ENCODE measurements at places on chromosomes 1 and 21. TPM values are rescaled to one million over a fixed set of nuclear protein-coding genes. Genes with fewer than 3 reads are reported as not detected.

DNA sequence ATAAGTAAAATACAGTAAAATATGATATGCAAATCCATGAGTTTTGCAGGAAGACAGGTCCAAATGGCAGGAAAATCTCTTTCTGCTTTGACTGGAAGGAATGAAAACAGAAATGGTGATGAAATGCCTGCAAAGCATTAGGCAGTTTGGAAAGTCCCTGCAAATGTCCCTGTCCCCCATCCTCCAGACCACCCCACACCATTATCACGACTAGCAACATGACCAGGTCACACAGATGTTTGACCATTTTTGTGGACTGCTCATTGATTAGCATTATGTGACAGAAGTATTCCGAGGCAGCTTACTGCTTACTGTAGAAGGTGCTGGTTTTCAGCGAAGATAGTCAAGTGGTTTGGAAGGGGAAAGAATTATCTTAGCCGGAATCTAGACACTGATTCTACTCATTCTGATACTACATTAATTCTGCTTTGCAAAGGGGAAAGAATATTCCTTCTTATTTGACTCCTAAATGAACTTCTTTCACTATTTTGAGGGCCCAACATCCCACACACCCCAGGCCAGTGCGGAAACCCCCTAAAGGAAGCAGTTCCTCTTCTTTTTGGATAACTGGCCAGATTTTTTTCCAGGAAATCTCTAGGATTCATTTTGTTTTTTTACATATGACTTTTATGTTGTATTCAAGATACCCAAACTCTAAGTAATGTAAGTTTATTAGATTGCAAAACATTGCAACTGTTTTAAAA is 9.5 kb upstream of the CR2 start:
- DNase-seq = no peak

GRCh38 chr1:183598386-183598785 is 8.1 kb upstream of the NCF2 start:
- no peak for DNase-seq

GRCh38 chr1:234961456-234962339 is 166.9 kb downstream of the TOMM20 start:
- DNase-seq = no peak

DNA sequence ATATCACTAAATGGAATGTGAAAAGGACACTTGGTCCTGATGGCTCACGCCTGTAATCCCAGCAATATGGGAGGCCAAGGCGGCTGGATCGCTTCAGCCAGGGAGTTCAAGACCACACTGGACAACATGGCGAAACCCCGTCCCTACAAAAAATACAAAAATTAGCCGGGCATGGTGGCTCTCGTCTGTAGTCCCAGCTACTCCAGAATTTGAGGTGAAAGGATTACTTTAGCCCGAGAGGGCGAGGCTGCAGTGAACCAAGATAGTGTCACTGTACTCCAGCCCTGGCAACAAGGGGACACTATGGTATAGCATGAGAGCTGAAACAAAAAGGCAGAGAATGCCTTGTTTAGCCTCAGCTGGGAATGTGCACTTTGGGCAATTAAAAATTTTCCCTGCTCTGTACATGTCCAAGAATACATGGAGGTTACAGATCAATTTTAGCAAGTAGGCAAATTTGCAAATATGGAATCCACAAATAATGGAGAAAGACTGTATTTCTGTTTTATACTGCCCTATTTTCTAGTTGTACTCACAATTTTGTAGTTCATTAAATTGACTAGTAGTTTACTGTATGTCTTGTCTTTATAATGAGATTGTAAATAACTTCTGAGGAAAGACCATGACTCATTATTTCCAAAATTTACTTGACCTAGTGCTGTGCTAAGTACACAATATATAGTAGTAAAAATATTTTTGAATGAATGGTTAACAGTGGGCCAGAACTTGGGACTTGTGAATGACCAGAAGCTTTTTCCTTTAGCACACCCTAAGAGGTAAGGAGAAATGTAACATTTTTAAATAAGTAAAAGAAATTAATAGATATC is 2.0 kb upstream of the ANGEL2 start:
- no peak for DNase-seq

GRCh38 chr1:245997471-245998258 is 509.4 kb downstream of the SMYD3 start:
- DNase-seq = no peak

DNA sequence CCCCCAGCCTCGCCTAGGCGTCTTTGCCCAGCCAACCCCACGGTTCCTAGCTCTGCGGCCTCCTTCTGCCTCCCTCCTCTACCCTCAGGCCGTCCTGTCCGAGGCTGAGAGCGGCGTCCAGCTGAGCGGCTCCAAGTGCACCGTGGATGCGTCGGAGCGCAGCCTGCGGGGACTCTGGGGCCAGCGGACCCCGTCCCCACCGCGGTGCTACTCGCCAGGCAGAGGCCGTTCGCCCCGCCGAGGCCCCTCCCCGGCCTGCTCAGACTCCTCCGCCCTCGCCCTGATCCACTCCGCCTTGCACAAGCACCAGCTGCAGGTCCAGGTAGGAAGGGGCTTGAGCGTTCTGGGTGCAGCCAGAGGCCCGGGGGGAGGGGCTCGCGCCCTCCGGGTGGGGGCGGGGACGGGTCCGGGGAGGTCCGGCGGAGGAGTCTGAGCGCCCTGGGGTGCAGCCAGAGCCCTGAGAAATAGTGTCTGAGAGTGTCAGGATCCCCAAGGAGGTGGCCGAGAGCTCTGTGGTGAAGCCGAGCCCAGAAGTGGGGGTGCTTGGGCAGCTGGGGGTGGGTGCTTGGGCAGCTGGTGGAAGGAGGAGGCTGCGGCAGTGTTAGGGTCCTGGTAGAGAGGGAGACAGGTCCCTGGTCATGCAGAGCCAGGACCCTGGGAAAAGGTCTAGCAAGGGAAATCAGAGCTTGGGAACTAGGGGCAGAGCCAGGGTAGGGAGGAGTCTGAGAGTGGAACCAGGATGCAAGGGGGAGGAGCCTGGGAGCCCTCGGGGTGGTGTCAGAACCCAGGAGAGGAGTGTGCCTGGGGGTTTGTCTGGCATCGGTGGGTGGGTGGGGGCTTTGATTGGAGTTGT is 3.2 kb upstream of the NBPF3 start:
- DNase-seq = no peak

DNA sequence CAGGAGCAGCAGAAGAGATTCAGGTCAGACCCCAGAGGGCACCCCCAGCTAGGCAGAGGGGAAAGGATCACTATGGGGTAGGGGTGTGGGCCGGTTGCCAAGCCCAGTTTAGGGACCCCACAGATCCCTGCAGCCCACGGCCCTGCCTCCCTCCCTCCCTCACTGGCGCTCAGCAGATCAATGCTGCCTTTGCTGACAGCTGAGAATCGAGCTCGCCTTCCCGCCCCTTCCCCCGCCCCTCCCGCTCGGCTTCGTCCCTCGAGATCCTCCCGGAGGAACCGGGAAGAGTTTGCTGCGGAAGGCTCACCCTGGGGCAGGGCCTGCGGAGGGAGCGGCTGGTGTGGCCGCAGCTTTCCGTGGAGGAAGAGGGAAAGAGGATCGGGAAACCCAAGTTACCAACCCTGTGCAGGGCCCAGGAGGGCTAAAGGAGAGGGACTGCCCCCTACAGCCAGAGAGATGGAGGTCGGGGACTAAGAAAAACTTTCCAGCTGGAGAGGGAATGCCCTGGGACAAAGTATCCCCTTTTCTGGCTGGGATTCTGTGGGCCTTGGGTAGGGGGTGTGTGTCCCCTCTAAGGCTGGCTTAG is 1.1 kb upstream of the KCNQ4 start:
- DNase-seq = no peak

GRCh38 chr1:219549215-219549614 is 63.7 kb downstream of the ZC3H11B start:
- DNase-seq = no peak

DNA sequence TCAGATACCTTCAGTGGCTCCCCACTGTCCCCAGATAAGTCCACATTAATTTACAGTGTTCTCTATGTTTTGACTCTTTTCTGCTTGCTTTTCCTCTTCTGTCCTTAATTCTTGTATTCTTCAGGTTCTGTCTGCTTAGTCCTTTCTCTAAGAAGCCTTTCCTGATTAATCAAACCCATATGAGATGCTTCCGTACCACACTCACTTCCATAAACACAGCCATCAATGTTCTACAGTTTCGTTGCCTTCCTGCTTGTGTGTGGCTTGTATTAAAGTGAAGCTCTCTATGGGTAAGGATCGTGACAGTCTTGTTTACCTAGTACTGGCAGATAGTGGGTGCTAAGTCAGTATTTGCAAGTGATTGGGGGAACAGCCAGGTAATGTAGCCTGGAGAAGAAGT is 75.9 kb downstream of the PRDM2 start:
- DNase-seq = no peak

DNA sequence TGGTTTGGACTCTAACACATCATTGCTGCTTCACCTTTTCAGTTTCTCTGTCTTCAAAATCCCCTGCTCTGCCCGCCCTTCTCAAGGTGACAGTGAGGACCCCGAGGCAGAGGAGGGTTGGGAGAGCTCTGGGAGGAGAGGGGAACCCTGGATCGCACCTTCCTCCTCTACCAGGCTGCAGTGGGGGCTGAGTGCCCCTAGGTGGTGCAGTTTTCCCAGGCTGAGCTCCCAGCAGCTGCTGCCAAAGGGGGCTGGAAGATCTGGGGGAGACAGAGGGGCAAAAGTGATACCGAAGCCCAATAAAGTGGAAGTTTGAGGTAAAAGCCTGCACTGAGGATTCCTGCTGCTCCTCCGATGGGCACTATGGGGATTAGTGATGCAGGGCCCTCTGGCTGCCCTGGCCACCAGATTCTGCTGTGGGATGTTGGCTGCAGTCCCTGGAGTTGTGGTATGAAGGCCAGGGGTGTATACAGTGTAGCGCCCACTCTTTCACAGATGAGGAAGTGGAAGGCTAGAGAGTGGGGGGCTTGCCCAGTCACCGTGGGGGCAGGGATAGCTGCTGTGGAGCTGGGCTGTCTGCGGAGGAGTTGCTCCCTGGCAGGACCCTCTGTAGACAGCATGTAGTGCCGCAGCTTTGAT is 40.7 kb upstream of the SCMH1 start:
- peak; percentile 70 for DNase-seq

GRCh38 chr1:47585141-47585902 is 147.5 kb downstream of the FOXD2 start:
- DNase-seq = no peak

- no peak for DNase-seq
Measured at GRCh38 chr1:235287208-235287882, 40.6 kb downstream of the ARID4B start.

DNA sequence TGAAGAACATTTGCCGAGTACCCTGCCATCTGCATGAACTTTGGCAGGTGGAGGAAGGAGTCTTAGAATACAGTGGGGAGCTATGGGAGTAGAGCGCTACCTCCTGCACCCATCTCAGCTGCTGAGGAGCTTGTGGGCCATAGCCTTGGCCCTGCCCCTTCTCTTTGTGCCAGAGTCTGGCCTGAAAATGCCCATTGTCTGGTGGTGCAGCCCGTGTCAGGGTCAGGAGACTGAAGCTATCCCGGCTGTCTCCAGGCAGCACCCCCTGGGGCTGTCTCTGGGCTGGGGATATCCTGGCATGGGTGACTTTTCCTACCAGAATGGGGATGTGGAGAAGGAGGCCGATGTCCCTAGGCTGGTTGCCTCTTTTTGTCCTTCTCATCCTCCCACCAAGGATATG is 7.3 kb downstream of the IPO13 start:
- no peak for DNase-seq

DNA sequence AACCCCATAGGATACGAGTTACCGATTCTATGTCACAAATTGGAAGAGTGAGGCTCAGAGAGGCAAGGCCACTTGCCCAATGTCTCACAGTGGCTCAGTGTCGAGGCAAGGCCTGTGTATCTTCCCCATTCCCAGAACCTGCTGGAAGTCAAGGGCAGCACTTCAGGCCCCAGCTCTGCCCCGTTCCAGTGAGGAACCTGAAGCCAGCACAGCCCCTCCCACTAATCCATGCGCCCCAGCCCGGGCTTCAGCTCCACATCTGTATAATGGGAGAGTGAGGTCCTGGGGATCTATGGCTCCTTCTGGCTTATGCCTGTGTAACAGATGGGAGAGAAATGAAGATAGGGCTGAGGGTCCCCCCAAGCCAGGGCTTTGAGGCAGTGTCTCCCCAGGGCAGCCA is 56.3 kb downstream of the CASZ1 start:
- DNase-seq = no peak

DNA sequence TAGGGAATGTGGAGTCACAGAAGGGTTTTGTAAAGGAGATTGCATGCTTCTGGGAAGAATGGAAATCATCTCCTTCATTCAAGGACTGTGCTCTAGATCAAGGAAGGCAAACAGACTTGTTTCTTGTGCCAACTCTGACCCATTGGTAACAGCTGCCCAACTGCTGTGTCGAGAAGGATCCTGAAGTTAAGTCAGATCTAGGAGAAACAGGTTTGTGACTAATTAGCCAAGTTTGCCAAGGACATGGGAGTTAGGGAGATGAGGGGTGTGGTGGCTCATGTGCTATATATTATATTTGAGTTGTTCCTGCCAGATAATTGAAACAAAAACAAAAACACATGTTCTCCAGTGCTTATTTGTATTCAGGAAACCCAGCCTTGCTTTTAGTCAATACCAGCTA is 251.2 kb upstream of the USP24 start:
- DNase-seq = no peak

- DNase-seq = peak; percentile 8
Measured at GRCh38 chr1:5970610-5971273, 21.5 kb downstream of the NPHP4 start.

DNA sequence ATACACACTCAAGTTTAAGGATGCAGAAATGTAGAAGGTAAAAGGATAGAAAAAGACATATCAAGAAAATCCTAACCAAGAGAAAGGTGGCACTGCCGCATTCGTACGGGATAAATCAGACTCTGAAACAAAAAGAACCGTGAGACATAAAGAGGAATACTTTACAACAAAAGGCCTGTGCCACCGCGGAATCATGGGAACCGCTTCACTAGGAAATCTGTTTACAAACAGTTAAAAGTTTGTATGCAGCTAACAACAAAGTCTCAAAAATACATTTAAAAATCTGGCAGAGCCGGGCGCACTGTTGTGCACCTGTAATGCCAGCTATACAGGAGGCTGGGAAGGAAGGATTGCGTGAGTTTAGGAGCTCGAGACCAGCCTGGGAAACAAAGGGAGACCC is 8.1 kb downstream of the WRAP73 start:
- no peak for DNase-seq

- no peak for DNase-seq
Measured at GRCh38 chr1:110596312-110596711, 9.8 kb downstream of the KCNA2 start.

- DNase-seq = no peak
Measured at GRCh38 chr1:48761411-48761810, 15.3 kb downstream of the BEND5 start.

DNA sequence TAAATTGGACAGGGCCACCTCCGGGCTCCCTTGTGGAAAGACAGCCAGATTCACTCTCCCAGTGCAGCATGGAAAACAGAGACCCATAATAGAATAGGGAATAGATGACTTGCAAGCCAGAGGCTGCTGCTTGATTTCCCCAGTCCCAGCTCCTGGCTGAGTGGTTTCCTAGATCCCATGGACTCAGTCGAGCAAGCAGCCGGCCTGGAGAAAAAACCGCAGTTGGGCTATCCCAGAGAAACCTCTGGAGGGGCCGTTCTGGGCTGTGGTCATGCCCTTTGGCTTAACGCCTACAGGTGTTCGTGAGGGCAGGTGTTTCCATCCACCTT is 61.7 kb downstream of the ELK4 start:
- no peak for DNase-seq

GRCh38 chr1:101781201-101781831 is 215.4 kb downstream of the OLFM3 start:
- DNase-seq = peak; percentile 21

Gene EDARADD
- total RNA-seq = 16.6 TPM

Gene TTC39A
- 8.4 TPM for total RNA-seq

Gene ENAH
- total RNA-seq = 144 TPM

Gene PCAT6
- total RNA-seq = 9.9 TPM

Gene OR2T8
- not detected for total RNA-seq

Gene GUCA2A
- not detected for total RNA-seq

Gene STIL
- 12.3 TPM for total RNA-seq

Gene MANEAL
- 1.4 TPM for total RNA-seq

Gene SAMD11
- 313 TPM for total RNA-seq

Measured in mesothelial cell of epicardium (in vitro differentiated cells).